Keratinocyte (primary cell): ENCODE measurements at places on chromosomes 3 and 15. TPM values are rescaled to one million over a fixed set of nuclear protein-coding genes. Genes with fewer than 3 reads are reported as not detected.

The GLDN gene
- polyA plus RNA-seq, result 0.09 TPM in 1 of 3 replicates, not detected in the others

DNA sequence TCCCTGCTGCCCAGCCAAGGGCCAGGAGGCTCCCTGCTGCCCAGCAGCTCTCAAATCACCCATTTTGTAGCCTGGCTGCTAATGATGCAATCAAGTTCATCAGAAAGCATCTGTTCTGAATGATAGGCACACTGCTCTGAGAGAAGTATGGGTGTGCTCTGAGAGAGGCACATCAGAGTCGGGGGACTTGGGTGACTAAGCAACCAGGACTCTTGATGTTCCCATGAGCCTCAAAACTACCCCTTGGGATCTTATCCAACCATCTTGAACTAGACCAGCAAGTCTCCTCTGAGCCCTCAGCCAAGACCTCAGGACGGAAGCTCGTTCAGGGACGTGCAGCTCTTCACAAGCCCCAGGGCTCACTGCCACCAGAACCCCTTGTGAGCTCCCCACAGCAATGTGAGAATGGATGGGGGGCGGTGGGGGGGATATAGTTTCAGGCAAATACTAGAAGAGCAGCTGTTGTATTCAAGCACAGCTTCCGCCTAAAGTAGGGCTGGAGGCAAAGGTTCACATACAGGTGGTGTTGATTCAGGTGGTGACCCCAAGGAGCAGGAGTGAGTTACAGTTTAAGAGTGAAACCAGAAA, 52.2 kb upstream of the HES1 start:
- H3K4me1 ChIP-seq, result no peaks in the 10 kb centered on the region
- H3K27ac ChIP-seq, result no peak overlapping the region
- peaks cover 17% of the 10 kb centered on the region for H3K27me3 ChIP-seq
- H3K36me3 ChIP-seq, result no peaks in the 10 kb centered on the region
- H3K4me3 ChIP-seq, result no peak overlapping the region
- no peak for DNase-seq

DNA sequence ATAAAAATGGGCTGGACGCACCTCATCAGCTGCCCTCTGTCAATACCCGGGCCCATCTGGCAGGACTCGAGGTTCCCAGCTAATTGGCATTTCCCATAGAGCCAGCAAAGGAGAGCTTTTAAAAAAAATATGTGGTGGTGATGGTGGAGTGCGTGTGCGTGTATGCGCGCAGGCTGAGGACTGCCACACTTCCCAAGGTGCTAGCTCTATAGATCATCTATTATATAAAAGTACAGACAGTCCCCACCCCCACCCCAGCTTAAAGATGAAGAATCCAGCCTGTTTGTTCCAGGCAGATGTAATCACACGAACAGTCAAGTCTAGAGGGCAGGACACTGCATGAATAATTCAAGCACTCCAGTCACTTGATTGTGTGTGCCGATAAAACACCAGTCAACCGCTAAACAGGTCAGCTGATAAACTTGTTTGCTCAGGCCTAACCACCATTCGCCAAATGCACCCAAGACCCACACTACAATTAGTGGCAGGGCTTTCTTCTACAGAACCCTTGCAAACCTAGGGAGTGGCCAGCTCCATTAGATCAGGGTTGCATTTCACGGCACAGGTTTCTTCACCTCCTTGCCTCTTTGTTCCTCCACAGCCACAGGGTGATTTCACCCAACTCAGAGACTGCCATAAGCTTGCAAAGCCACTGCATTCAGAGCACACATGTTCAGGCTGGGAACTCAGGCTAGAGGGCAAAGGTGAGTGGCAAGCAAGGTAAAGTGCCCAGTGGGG, 5.8 kb downstream of the TLE3 start:
- DNase-seq, result peak; percentile 65
- H3K27ac ChIP-seq, result peak overlapping the region; percentile 44
- H3K4me3 ChIP-seq, result no peak overlapping the region

The TICRR gene
- 0.82 to 4.0 TPM (median 2.9 TPM) in 3 replicates for polyA plus RNA-seq

GRCh38 chr15:50354838-50355618, at the start of gene GABPB1:
GABPB1 (minus strand) TSS chr15:50355198; CDS start chr15:50309798, 45,400 bp downstream.
- no peaks in the 10 kb centered on the region for H3K27me3 ChIP-seq
- peaks cover 3% of the 10 kb centered on the region for H3K36me3 ChIP-seq
- H3K4me3 ChIP-seq, result peak within 1 kb of the TSS; percentile 98
- H3K27ac ChIP-seq, result peak within 1 kb of the TSS; percentile 99
- peak; percentile 50 for DNase-seq

GRCh38 chr3:56616478-56617006, 59.6 kb downstream of the CCDC66 start:
- H3K4me1 ChIP-seq, result no peaks in the 10 kb centered on the region
- no peak overlapping the region for H3K27ac ChIP-seq
- no peak overlapping the region for H3K4me3 ChIP-seq
- DNase-seq, result no peak

DNA sequence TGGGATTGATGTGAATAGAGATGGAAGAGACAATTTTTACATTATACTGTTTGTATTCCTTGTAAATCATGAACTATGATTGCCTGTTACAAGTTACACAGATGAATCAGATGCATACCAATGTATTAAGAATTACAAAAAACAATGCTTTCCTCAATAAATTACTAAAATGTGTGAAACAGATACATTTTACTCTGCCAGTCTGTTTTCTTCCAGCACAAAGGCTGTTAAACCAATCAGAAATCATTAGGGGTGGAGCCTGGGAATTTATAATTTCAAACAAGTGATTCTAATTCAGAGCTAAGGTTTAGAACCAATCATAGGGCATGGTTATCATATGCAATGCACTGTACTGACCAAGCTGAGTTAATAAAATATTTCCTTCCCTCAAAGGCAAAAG, 21.8 kb upstream of the ANKRD28 start:
- H3K27me3 ChIP-seq, result no peaks in the 10 kb centered on the region
- no peak overlapping the region for H3K27ac ChIP-seq
- H3K36me3 ChIP-seq, result no peaks in the 10 kb centered on the region
- H3K4me1 ChIP-seq, result no peaks in the 10 kb centered on the region
- DNase-seq, result no peak
